ENCODE measurements at places on chromosomes 5 and 9.

DNA sequence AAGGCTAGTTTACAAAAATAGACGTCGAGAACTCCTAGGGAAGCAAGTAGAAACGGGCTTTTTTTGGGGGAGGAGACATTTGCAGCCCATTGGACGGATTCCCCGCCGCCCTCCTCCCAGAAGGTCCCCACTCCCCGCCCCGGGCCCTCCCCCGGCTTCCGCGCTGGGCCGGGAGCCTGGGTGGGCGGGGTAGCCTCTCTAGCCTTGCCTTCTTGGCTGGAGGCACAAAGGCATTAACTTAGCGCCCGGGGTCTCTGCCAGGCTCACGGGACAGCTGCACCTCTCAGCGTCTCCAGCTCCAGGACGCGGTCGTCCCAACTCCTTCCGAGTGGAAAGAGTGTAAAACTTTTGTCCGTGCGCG lies at the start of gene DMRTA1:
DMRTA1 (plus strand) TSS at position 236 of the 361 bp plus-strand sequence. CDS start 242 bp downstream, outside the sequence.
- DNase-seq: no peak

DNA sequence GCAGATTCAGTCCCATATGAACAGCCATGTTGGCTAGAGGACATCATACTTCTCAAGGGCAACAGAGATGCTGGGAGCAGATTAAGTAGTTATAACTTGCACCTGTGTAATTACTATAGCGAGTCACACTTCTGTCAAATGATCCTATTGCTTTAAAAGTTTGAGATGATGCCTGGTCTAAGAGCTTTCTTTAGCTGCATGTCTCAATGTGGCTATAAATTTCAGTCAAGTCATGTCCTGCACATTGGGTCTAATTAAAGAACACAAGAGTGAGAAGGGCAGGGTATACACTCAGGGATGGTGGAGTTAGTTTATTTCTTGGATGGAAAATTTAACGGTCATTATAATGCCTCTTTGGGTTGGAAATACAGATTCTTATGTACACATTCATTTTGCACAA lies 557.3 kb downstream of the RAB3C start:
- DNase-seq: no peak

DNA sequence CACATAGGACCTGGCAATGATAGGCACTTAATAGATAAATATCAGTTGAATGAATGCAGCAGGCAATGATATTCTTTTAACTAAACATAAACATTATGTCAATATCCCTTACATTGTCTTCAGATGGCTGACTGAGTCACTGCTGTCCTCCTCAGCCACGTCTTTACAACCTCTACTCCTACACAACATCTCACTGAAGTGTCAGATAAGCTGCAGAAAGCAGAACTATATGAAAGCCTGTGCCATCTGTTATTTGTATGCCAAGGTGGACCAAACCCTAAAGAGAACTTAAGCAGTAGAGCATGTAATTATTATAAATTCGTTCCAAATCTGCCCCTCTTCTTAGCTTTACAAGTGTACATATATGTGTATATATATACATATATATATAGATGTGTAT lies 271.2 kb downstream of the RASEF start:
- DNase-seq: no peak

DNA sequence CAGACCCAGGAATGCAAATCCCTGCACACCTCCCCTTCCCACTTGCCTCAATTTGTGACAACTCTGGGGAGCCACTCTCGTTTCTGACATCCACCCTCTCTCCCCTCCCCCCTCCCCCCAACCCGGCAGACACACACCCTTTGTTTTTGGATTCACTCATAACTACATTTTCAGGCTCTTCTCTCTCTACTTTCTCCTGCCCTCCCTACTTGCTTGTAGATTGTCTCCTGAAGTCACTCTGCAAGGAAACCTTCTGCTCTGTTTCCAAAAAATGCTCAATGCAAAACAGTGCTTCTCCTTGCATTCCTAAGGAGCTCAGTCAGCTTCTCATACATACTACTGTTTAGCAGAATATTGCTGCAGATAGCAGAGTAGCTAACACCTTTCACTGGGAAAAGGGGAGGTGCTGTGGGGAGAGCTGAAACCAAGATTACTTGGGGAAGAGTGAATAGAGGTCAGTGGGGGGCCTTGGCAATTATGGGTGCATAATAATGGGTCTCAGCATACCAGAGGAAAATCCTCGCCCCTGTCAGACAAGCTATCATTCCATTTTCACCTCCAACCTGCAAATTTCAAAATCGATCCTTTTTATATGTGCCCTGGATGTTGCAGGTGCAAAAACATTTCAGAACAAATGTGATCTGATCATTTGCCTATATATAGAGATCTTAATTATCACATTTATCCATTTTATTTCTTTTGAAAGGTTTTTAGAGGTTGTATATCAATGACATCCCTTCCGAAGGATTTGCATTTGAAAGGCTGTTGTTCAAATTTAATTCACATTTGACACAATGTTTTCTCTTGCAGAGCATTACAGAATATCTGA lies 1860.7 kb upstream of the WWC1 start:
- DNase-seq: no peak

GRCh38 chr5:127183332-127183731 lies 107.3 kb upstream of the MEGF10 start:
- no peak for DNase-seq

DNA sequence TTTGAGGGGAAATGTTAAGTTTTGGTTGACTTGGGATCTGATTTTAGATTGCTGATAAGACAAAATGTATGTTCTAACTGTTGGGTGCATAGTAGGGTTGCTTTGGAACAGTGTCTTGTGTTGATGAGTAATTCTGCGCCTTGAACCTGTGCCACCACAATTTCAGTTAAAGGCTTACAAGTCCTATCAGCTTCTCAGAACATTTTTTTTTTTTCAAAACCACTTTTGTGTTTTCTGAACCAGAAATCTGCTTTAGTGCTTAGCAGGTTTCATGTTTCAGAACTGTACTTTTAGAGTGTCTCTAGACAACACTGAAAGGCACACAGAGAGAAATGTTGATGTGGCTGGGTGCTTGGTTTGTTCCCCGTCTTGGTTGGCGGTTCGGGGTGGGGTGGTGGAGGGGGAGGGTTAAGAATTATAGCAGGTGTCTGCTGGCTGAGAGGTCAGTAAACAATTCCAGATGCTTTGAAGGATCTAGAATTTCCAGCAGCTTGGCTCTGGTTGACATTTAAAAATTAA lies 84.6 kb downstream of the ANKRD55 start:
- DNase-seq: peak; percentile 93

GRCh38 chr5:72231991-72232703 lies 87.9 kb downstream of the MRPS27 start:
- no peak for DNase-seq

- no peak for DNase-seq
Observed at GRCh38 chr5:158990979-158991775, 108.5 kb downstream of the EBF1 start.

- no peak for DNase-seq
Observed at GRCh38 chr5:57871496-57871895, 388.9 kb upstream of the ACTBL2 start.

DNA sequence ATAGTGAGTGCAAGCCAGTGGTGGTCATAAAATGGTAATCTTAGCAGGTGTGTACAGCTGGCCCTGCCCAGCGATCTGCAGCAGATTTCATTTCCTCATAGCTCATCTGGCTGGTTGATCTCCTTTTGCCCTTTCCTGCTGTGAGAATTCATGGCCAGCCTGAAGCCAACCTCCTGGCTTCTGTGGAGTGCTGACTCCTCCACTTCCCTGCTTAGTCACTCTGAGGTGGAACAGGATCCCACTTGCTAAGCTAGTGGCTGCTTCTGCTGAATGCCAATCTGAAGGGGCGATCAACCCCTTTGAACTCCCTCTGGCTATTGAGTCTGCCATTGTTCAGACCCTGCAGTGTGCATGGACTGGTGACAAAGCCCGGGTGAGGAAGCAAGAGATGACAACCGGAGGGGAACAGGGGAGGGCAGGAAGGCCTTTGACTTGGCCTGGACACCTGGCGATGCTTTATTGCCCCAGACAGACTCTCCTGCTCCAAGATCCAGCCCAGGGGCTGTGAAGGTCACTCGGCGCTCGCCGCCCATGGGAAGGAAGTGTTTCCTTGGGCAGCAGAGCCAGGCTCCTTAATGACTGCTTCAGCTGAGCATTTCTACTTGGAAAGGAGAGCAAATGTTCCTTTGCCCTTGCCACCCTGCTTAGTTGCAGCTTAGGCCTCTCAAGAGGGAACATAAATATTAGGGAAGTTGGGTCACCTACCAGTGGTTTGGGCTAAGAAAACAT lies 341.1 kb downstream of the ZSWIM6 start:
- DNase-seq: no peak

GRCh38 chr9:136769710-136770191 lies 5.4 kb upstream of the LCN15 start:
- DNase-seq: peak; percentile 40

DNA sequence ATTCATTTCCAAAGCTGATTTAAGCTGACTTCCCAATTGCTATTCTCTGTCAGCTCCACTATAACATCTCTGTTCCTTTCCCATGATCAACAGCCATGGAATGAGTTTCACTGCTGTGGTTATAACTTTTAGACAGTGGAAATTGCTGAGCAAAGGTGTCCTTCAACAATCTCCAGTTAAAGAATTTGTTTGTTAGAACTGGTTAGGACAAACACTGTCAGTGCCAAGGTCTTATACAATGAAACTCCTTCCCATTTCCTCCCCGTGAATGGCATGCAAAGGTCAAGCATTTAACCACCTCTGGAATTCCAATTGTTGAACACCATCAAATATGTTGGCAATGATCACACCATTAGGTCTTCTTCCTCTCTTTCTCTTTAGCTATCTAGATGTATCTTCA lies 45.7 kb upstream of the GHR start:
- no peak for DNase-seq

- no peak for DNase-seq
Observed at GRCh38 chr9:119924736-119925135, 555.5 kb upstream of the BRINP1 start.

GRCh38 chr9:71632776-71633175 lies 135.5 kb downstream of the CEMIP2 start:
- DNase-seq: no peak

GRCh38 chr5:72394688-72395087 lies 74.5 kb downstream of the PTCD2 start:
- DNase-seq: no peak

DNA sequence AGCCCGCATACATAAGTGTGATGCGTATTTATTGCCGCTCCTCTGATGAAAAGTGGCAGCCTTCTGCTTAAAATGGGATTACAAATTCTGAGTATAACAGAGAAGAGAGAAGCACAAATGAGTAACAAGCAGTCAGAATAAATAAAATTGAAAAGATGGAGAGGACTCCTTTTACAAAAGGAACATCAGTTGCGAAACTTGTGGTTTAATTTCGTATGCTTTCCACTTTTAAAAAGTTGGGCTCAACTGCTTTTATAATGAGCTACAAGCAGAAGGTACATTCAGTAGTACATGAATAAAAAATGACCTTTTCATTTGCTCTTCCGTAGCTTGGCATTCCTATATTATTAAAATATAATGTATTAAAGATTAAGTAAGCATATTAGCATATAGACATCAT lies 320.0 kb downstream of the FBXL17 start:
- no peak for DNase-seq

DNA sequence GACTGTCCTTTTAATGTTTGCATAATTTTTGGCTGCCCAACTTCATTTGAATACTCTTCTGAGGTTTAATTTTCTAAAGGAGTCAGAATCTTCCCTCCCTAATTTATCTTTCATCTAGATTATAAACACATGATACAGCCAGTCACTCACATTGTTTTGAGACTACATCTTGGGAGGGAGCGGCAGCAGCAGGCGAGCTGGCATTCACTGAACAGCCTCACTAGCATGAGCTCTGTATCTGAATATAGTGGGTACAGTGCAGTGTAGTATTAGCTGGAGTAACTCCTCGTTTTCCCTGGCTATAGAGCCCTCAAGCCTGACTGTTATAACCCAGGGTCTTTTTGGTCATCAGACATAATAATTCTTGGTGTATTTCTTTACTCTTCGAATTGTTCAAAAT lies 969.2 kb upstream of the COX7C start:
- no peak for DNase-seq

GRCh38 chr5:118776755-118777154 lies 211.6 kb downstream of the DTWD2 start:
- DNase-seq: no peak

DNA sequence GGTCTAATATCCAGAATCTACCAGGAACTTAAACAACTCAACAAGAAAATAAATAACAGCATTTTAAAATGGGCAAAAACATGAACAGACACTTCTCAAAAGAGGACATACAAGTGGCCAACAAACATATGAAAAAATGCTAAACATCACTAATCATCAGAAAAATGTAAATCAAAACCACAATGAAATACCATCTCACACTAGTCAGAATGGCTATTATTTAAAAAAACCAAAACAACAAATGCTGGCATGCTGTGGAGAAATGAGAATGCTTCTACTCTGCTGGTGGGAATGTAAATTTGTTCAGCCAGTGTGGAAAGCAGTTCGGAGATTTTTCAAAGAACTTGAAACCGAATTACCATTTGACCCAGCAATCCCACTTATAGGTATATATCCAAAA lies 63.1 kb downstream of the ADAMTS6 start:
- DNase-seq: no peak

- no peak for DNase-seq
Observed at GRCh38 chr9:129933185-129934040, 98.2 kb downstream of the USP20 start.

DNA sequence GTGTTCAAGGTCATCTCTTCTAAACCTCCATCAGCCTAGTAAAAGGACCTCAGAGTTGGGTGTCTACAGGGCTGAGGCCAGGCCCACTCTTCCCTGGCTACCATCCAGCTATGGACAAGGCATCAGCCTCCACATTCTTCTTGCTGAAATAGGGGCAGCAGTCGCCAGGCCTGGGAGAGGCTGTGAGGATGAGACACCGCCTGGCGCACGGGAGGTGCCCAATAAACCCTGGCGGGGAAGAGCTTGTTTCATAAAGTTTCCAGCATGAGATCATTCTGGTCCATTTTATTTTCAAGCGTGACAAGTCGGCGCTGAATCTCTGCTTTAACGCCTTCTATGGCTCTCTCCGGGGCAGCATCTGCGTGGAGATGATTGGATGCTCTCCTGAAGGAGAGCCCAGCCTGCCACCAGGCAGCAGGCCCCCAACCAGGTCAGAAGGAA lies 153.4 kb downstream of the OLFM1 start:
- DNase-seq: no peak

- DNase-seq: no peak
Observed at GRCh38 chr9:17130291-17130690, 4.5 kb upstream of the CNTLN start.

DNA sequence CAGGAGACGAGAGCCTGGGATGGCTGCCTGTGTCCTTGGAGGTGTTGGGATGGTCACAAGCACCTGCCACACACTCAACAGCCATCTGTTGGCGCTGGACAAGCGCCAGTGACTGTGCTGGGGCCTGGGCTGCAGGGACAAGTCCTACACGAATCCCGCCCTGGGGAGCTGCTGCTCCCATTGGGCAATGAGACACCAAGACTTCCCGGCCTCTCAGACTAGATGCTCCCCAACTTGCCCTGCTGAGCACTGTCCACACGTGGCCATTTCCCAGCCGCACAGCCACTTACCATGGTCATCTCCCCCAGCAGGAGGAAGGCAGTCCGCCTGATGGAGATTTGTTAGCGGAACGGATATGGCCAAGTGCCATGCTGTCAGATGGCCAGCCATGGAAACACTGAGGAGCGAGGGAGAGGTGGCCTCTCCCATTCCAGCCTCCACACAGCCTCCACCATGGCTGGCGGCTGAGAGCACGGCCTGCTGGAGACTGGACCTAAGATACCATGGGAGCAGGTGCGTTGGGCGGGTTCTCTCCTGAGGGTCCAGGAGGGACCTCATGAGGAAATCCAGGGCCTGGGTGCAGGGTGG lies 43.9 kb downstream of the PRRT1B start:
- no peak for DNase-seq

GRCh38 chr5:169218861-169219260 lies 82.1 kb downstream of the SLIT3 start:
- no peak for DNase-seq

- no peak for DNase-seq
Observed at GRCh38 chr9:89690334-89690912, 85.6 kb downstream of the GADD45G start.
